ENCODE measurements at places on chromosomes 5 and 9. TPM values are rescaled to one million over a fixed set of nuclear protein-coding genes. Genes with fewer than 3 reads are reported as not detected.

The ARID3C gene
- not detected for total RNA-seq

The ZFYVE16 gene
- total RNA-seq, result 103 TPM

The ARL14EPL gene
- total RNA-seq, result not detected

The MARCOL gene
- not detected for total RNA-seq

The ACSL6 gene
- total RNA-seq, result 73.4 TPM

The CRHBP gene
- 3.2 TPM for total RNA-seq

The PTGS1 gene
- total RNA-seq, result 3.2 TPM

The LCN1 gene
- total RNA-seq, result 13.0 TPM

The PLPPR1 gene
- 73.4 TPM for total RNA-seq

The CDKN2B-AS1 gene
- total RNA-seq, result 0.77 TPM
